ENCODE measurements at places on chromosomes 2 and 18.

- no peak for DNase-seq
Observed at GRCh38 chr2:10225291-10226037, 77.2 kb upstream of the HPCAL1 start.

DNA sequence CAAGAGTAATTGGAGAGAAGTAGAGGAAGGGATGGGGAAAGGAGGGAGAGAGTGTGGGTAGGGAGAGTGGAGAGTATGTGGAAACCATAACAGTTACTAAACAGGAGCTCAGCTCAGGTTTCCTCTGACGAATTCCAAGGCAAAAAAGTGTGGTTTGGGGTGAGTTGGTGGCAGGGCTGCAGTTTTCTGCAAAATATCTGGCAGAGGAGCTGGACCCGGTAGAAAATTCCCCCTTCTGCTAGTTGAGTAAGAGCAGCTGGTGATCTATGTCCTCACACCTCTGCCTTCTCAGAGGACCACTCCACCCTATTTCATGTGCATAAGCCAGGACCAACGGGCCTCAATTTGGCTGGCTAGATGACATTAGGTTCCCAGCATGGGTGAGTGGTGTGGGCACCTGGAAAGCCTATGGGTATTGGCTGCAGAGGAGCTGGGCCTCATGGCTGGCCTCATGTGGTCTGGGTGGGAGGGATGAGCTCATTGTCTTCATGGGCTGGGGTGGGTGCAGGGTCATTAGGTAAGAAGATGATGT lies 13.2 kb downstream of the NRP2 start:
- no peak for DNase-seq

DNA sequence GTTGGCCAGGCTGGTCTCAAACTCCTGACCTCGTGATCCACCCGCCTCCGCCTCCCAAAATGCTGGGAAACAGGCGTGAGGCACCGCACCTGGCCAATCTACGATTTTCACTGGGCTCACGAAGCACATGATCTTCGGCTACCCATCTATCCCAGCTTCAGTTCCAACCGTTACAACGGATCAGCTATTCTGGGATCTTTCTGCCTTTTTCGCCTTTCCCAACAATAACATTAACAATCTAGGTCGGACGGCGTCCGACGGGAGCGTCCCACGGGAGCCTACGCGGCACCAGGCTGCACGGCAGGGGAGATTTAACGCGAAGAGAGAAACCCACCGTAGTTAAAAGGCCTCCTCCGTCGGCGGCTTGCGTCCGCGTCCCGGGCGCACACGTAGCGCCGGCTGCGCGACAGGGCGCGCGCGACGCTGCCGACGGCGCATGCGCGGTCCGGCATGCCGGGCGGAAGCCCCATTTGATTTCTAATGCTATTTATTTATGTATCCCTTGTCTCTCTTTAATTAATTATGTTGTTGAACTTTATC lies at the start of gene MSL3B:
Gene MSL3B, minus strand, starts transcription at position 394 of the 540 bp plus-strand sequence.
- DNase-seq: peak; percentile 61

DNA sequence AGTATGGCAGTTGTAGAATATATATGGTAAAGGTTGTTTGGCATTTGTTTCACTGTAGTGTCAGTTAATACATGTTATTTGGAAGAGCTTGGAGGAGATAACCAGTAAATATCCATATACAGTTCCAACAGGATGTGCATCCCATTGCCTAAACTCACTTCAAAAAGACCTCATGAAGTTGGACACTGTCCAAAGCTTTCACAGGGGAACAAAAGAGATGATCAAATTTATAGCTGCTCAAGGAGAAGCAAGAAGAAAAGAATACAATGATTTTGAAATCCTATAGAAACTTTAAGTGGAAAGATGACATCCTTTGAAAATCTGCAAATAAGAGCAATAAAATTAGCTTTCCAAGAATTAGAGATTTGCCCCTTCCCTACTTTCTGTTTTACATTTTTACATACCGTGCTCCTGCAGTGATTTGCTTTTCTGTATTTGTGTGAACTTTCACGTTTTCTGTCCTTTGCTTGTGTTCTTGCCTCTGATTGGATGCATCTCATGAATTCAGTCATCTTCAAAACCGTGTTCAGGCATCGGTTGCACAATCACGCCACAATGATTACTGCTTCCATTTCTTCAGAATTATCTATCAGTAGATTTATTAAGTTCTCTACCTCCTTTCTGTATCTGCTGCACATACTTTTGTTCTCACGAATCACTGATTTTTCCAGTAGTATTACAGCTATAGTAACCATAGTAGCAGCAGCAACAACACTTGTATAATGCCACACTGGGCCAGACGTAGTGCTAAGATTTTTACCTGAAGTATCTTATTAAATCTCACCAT lies 83.8 kb downstream of the PARD3B start:
- no peak for DNase-seq

DNA sequence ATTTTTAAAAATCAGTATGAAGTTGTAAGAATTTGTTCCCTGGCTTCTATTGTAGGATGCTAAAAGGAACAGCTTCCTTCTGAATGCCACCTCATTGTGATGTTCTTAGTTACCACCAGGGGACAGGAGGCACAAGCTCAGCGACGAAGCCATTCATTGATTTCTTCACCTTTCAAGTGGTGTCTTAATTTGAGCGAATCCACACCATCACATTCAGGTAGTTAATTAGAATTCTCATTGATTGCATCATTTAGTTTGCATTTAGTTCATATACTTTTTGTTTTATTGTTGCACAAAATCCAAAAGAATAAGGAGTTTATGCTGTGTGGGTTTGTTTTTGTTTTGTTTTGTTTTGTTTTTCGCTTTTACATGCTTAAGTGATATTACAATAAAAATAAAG lies 23.1 kb downstream of the CYP27C1 start:
- no peak for DNase-seq

- DNase-seq: no peak
Observed at GRCh38 chr18:3648641-3649040, 198.7 kb downstream of the TGIF1 start.

GRCh38 chr2:232454630-232455029 lies 1.3 kb upstream of the ALPI start:
- DNase-seq: no peak

DNA sequence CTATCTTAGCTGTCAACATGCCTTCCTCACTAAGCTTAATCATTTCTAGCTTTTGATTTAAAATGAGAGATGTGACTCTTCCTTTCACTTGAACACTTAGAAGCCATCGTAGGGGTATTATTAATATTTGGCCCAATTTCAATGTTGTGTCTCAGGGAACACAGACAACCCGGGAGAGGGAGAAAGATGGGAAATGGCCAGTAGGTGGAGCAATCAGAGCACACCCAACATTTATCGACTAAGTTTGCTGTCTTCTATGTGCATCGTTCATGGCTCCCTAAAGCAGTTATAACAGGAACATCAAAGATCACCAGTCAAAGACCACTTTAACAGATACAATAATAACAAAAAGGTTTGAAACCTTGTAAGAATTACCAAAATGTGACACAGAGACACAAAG lies 110.2 kb downstream of the OLA1 start:
- DNase-seq: no peak

DNA sequence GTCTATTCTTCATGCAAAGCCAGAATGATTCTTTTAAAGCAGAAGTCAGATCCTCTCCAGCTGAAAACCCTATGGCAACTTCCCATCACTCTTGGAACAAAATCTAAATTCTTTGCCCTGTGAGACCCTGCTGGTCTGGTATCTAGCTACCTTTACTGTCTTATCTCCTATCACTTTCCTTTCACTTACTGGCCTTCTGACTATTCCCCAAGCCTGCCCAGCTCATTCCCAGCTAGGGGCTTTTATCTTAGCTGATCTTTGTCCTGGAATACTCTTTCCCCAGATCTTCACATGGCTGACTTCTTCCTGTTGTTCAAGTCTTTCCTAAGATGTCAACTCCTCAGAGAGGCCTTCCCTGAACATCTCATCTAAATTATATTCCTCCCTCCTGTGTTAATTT lies 63.6 kb downstream of the GREB1L start:
- DNase-seq: no peak

DNA sequence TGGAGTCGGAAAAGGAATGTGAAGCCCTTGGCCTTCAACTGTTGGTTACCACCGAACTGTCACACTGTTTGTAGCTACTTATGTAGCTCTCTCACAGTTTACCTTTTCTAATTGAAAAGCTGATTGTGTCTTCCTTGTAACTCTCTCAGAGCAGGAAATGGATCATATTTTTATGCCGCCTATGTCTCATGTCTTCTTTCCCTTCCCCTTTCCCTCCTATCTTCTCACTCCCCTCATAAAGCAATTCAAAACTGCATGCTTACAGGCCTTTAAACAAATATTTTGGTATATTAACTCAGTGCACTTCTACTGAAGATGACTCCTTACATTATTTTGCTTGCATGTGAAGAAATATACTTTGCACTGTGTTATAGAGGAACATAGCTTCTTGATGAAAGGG lies 6.0 kb downstream of the SLC39A10 start:
- DNase-seq: no peak

DNA sequence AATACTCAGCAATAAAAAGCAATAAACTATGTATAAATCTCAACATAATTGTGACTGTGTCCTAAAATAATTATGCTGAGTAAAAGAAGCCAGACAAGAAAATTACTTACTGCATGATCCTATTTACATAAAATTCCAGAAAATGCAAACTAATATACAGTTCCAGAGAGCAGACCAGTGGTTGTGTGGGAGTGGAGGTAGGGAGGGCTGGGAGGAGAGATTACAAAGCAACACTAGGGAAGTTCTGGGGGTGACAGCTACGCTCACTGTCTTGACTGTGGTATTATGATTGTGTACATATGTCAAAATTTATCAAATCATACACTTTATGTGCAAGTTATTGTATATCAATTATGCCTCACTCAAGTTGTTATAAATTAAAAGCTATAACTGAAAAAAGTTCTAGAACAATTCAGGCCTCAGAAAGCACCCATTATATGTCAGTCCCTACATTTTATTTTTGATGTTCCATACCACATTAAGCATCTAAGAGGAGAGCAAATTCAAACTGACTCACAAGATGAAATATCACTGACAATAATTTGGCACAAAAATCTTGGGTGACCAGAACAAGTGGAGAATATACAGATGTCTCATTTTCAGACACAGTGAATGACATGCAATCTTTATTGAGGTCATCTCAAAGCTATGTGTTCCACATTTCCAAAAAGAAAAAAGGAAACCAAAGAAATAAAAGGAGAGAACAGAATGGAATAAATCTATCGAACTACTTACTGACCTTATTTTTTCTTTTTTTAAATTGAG lies 85.1 kb downstream of the ANTXR1 start:
- DNase-seq: no peak

DNA sequence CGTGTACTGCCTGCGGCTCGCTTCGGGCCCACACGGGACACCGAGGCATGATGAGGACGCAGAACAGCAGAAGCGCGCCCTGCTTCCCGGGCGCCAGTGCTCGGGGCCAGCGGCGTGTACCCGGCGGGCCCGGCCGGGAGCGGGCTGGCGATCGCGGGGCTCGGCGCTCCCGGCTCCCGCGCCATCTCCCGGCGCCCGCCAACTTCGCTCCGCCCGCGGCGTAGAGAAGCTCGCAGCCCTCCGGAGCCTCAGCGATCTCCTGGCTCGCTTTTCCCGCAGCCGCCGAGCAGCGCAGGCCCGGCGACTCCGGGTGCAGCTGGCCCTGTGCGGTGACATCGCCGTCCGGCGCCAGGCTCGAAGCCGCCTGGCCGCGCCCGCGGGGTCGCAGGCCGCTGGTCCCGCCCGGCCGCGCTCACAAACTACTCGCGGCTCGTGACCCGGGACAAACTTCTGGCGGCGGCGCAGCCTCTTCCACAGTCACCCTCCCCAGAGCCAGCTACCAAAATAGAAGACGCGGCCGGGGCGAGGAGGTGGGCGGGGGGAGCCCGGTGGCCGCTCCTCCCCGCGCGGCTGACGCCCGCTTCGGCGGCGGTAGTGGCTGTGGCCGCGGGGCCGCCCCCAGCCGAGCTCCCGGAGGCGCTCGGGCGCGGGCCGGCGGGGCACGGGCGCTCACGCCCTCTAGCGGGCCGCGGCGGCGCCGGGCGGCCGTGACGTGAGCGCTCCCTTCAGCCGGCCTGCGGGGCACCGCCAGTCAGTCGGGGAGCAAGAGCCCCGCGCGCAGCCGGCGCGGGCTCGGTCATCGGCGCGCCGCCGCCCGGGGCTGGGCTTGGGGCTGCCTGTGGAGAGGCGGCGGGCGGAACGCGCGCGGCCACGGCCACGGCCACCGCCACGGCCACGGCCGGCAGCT lies at the start of gene PTPRM:
Gene PTPRM, plus strand, starts transcription at position 750 of the 907 bp plus-strand sequence. CDS start 503 bp downstream, outside the sequence.
- DNase-seq: peak; percentile 59

- DNase-seq: no peak
Observed at GRCh38 chr2:1219901-1220573, 193.2 kb upstream of the TPO start.

DNA sequence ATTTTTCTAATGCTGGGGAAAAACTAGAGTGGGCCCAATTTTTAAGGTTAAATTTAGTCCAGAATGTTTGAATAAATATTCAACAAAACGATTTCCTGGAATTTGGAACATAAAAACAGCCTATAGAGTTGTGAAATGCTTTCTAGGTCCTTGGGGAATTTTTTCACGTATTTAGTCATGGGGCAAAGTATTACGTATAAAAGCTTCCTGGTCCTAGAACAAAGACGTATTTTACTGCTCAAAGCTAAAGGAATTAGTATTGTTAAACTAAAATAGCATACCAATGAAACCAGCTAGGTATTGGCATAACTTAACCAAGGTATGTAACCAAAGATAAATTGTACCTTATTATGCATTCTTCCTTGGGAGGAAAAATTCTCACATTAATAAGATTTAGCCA lies 1.6 kb downstream of the SESTD1 start:
- DNase-seq: no peak

GRCh38 chr2:52956118-52956517 lies 811.5 kb upstream of the CHAC2 start:
- no peak for DNase-seq

GRCh38 chr2:98099939-98100743 lies 13.2 kb downstream of the VWA3B start:
- DNase-seq: no peak

DNA sequence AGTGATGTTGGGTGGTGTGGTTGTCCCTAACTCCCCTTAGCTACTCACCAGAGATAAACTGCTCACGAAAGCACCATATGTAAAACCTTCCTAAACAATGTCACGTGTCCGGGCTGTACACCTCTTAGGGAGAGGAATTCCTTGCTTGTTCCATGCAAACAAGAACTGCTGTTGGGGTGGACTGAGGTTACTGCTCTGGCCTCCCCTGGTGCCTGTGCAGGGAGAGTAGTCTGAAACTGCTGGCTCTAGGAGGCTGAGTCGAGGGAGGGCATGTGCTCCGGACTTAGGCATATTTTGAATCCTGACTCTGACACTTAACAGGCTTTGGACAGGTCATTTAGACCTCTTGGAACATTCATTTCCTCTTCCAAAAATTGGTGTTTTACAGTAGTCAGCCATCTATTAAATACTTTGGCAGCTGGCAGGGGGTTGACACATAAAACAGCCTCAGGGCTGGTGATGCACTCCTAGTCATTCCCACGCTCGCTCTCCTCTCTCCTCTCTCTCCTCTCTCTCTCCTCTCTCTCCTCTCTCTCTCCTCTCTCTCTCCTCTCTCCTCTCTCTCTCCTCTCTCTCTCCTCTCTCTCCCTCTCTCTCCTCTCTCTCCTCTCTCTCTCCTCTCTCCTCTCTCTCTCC lies 10.6 kb downstream of the THNSL2 start:
- no peak for DNase-seq

DNA sequence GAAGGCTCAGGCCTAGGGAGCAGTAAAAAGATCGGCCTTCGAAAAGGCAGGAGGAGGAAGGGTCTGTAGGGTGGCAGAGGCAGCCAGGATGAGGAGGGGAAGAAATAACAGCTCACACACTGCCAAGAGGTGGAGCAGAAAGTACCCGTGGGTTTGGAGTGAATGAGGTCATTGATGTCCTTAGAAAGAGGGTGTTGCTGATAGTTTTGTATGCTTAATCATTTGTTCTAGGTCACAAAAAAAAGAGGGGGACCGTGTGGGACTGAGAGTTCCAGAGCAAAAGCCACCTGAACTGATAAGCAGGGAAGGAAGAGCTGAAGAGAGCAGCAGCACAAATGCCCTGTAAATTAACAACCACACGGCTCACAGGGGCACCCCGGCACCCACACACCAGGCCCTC lies 140.4 kb downstream of the FAM161A start:
- no peak for DNase-seq

Data from activated T-cell treated with anti-CD3 and anti-CD28 coated beads, Interleukin-2, amount 50 U/mL, for 72 hours (primary cell).